ENCODE measurements at places on chromosomes 1 and 21.
A peak's percentile ranks its signal among the peaks of the same experiment; 100 is the strongest.

DNA sequence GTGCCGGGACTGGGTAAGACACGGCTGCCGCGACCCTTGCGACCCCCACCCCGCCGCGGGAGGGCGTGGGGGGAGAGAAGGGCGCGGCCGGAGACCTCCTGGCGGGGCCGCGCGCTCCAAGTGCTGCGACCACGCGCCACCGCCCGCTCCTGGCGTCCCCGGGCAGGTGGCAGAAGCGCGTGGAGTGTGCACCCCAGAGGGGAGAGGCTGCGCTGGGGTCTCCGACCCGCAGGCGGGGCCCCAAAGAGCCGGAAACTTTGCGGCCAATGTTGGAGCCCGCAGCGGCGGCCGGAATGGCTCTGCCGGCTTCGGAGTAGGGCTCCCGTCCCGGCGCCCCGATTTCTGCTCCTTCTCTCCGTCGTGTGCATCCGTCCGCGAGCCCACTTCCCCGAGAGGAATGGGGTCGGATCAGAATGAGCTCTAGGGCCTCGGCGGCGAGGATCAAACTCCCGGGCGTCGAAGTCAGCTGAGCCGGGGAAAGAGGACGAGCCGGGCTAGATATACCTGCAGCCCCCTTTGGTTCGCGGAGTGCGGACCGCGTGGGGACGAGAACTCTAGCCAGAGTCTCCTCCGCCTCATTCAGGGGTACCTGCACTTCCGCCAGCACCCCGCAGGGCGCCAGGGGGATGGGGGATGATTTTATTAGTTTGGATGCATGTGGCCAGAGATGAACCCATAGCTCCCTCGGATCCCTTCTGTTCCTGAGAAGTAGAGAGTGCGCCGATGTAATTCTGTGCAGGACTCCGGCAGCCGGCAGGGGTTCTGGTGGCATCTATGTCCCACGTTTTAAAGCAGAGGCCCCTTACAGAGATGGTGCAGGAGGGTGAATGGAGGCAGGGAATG, 751 bp downstream of the STUM start:
- DNase-seq: no peak

DNA sequence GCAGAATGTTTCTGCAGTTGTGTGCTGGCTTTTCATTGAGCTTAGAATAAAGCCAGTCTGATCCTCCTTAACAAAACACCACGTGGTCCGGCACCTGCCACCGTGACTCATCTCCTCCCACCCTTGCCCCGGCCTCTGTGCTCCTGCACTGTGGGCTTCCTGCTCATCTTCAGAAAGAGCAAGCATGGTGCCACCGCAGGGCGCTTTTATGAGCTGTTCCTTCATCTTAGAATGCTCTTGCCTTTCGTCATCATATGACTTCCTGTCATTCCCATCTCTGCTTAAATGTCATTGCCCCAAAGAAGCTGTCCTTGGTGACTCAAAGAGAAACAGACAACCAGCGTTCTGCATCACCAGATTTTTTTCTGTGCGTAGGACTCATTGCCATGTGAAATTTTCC, 117.8 kb downstream of the HHAT start:
- no peak for DNase-seq

GRCh38 chr1:182652933-182653332, 31.5 kb downstream of the RGS8 start:
- no peak for DNase-seq

DNA sequence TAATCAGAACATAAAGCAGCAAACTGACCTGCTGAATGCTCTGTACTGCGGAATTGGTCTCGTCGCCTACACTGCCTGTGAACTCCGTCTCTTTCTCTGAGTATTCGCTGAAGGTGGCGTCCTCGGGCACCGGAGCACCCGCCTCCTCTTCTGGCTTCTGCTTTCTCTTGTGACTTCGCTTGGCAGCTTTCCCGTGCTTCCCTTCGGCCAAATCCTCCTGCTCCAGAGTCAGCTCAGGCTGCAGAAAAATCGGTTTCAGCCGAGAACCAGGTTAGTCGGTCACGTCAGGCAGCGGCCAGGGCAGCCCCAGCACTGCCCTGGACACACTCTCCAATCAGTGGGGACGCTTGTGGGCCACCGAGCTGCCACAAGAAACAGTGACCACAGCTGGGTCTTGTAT, 35.8 kb upstream of the RIPK4 start:
- no peak for DNase-seq

DNA sequence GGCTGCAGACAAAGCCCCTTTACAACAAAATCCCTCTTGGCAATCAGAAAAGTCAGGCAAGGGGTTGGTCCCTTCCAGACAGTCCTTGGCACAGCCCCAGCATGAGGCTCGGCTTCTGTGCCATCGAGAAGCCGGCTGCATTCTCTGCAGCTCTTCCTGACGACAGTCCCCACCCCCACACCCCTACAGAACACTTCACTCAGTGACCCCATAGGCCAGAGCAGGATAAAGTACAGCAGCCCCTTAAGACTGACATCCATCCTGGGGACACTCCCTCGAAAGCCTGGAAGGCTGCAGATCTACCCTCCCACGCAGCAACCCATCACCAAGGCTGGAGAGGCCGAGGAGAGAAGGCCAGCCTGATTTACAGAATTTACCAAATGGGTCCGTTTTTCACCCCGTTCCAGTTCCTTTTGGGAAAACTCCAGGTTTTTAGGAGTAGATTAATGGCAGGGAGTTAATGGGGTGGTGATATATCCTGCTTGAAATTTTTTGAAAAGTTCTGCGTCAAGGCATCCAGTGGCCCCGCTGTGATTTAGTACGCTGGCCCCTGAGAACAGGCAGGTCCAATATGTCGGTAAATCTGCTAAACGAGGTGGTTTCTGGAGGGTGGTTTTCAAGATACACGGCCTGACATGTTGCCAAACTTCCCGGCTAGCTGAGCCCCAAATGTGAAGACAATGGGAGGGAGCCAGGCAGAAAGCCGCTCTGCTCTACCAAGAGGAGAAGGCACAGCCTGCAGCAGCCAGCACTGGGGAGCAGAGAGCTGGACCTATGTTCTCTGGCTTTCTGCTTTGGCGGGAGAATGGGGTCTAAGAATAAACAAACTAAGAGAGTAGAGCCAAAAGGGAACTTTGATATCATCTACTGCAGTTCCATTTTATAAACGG, 81.7 kb downstream of the SSBP3 start:
- peak; percentile 14 for DNase-seq

- DNase-seq: peak; percentile 82
Observed at GRCh38 chr1:53473463-53473862, 14.3 kb downstream of the DMRTB1 start.

GRCh38 chr1:196593955-196594354, 14.3 kb downstream of the KCNT2 start:
- DNase-seq: no peak

Data from NCI-H1694 treated with DMSO at 0.1 percent for 48 hours (cell line).